ENCODE measurements at places on chromosomes 4 and X. TPM values are rescaled to one million over a fixed set of nuclear protein-coding genes. Genes with fewer than 3 reads are reported as not detected.

Gene ADGRG4
- not detected for polyA plus RNA-seq

Gene C4orf33
- polyA plus RNA-seq = 19.6 TPM

DNA sequence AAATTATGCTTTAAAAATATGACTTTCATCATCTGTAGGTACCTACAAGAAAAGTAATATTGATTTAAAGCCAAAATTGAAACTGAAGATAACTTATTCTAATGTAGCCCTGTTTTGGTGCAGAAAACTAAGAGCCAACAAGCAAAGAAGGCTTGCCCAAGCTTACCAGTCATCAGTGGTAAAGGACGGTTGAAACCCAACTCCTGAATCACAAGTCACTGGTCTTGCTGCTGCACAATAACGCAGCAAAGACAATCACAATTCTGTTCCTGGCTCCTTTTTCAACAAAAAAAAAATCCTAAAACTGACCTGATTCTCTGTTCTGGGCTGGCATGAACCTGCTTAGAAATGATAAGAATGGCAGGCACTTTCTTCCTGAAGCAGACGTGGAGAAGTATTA lies 34.5 kb downstream of the WDFY3 start:
- no peak for DNase-seq

GRCh38 chr4:1979477-1980196 lies 29.1 kb downstream of the NELFA start:
- DNase-seq = no peak

Gene MAGEC2
- polyA plus RNA-seq = not detected

DNA sequence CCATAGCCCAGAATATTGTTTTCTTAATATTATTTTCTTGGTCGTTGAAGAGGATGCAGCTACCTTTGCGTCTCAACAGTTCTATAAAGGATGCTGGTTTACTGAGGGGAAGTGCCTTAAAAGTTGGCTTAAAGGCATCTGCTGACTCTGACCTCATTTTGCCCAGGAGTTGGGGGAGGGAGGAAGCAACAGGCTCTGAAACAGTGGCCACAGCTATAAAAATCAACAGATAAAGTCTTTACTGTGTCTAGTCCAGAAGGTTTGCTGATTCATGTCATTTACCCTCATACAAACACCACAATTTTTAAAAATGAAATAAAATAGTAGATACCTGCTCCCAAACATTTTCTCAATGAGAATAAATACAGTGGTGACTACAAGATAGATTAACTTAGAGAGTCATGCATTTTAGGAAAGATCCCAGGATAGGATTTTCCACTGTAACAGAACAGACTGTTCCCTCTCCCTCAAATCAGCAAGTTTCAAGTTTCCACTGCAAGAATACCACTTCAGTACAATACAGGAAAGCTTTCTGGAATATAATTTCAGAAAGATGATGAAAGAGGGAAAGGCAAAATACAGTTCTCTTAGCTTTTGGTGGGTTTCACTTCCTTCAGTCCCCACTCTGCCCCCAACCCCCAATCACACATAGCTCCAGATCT lies 1.9 kb downstream of the PHKA1 start:
- no peak for DNase-seq

Gene STBD1
- polyA plus RNA-seq = 2.1 TPM

- DNase-seq = no peak
Measured at GRCh38 chr4:139808381-139808807, 142.8 kb downstream of the MGST2 start.

Gene PCDH10
- 0.85 TPM for polyA plus RNA-seq

Gene TMPRSS11F
- polyA plus RNA-seq = not detected

Gene HSFX4
- 0.36 TPM for polyA plus RNA-seq

DNA sequence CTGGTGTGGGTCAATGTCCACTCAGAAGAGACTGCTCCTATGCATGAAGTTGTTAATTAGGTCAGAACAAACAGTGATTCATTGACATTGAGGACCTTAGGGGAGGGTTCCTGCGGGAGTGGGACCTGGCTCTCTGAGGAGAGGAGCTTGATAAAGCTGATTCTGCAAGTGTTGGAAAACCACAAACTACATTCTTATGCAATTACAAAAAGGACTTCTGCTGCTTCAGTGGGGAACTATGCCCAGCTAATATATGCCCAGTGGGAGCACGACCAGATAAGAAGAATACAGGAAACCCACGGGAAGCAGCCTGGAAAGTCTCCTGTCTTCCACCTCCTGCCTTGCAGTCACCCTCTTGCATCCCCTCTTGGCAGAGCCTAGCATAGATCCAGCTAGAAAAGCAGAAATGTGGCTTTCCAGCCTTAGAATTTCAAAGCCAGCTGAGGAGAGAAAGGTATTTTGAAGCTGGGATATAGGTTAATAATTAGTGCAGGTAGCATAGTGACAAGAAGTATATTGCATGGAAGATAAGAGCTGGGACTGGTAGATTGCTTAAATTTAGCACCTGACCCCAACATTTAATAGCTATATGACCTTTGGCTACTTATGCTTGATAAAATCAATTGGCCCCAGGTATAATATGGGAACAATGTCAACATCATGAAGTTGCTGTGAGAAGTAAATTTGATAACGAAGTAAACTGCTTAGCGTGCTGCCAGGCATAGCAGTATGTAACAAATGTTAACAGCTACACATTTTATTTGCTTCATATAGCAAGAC lies 34.9 kb upstream of the UGT8 start:
- no peak for DNase-seq

- DNase-seq = no peak
Measured at GRCh38 chrX:130393451-130394074, 8.1 kb upstream of the GPR119 start.

Gene GPR173
- polyA plus RNA-seq = 15.9 TPM

DNA sequence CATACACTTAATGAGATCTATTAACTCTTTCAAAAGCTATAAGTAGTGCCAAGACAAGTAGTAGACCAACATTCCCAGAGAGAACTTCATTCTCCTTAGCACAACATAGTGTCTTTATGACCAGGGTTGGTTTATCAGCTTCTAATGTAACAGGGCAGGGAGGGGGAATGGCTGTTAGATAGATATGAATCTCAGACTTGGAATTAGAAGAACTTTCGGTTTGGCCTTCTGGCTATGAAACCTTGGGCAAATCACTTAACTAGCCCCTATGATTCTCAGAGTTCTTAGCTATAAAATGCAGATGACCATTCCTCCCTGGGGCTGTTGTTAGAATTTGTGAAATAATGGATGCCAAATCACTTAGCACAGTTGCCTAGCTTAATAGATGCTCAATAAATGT lies 132.2 kb downstream of the SLC10A7 start:
- DNase-seq = no peak

DNA sequence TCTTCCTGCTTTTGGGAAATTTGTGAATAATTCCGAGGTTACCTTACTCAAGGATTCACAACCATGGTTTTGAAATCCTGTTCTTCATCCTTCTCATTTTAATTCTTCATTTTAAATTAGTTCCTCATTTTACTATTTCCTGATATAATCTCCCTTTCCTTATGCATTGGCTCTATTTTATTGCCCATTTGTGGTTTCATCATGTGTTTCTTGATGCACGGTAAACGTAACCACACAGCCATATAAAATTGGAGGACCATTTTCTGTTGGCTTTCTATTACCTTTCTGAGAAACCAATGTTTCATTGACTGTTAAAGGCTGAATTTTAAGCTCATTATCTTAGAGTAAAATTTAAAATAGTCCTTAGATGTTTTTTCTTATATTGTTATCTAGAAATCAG lies 100.3 kb upstream of the NDST4 start:
- no peak for DNase-seq

DNA sequence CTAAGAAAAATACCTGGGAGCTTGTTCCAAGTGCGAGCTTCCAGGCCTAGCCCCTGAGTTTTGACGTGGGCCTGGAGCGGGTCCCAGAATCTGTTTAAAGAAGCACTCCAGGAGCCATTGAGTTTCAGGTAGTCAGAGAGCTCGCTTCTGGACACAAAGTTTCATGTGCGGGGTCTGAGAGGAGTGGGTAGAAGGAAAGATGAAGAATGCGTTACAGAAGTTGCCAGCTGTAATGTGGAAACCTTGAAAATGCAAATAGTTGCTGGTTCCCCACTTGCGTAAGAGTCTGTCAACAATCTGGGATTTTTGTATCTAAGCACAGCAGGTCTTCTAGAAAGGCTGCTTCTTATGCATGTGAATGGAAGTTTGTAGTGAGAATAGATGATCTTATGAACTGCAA lies 77.5 kb upstream of the CLCN4 start:
- DNase-seq = peak; percentile 40

DNA sequence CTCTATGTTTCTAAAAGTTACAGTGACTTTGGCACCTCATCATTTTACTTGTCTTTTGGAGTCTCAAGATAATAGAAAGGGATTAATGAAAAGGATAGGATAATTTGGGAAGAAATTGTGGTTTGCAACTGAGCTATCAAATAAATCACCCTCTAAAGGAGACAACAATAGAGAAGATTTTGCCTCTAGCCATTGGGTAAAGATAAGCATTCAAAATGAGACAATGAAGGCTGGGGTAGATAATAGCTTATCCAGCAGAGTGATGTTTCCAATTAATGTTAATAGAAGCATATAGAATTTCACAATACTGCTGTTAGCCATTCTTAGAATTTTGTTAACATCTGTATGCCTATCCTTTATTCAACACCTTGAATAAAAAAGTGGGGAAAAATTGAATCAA lies 1177.6 kb downstream of the ADGRL3 start:
- no peak for DNase-seq

DNA sequence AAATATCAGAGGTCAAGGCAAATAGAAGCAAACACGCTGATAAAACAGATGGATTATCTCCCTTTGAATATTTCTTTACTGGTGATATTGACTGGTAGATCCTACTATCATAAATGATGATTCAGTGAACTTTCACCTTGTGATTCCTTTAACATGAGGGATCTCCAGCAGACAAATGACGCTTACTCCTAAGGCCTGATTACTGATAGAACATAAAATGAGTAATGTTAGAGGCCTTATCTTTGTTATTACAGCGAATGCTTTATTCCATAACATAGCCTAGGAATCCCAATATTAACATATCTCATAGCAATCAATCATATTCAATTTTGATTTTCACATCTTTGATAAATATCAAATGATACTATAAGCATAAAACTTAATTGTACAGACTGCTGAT lies 152.3 kb downstream of the SLC10A7 start:
- no peak for DNase-seq

DNA sequence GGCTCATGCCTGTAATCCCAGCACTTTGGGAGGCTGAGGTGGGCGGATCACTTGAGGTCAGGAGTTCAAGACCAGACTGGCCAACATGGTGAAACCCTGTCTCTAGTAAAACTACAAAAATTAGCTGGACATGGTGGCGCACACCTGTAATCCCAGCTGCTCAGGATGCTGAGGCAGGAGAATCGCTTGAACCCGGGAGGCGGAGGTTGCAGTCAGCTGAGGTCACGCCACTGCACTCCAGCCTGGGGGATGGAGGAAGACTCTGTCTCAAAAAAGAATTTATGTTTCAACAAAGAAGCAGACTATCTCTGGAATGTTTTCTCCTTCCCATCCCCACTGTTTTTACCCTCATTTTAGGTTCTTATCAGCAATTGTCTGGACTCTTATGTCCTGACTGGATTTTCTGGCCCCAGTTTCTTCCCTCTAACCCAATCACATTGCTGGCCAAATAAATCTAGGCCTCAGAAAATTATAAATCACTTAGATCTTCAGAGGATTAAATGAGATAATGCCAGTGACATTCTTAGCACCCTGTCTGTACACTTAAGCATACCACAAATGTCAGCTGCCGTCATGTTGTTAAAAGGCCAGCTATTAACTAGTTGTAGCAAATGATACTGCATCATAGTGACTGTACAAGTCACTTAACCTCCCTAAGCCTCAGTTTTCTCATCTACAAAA lies 44.9 kb upstream of the PRSS48 start:
- DNase-seq = no peak

- no peak for DNase-seq
Measured at GRCh38 chr4:86961605-86962295, 26.9 kb downstream of the AFF1 start.

GRCh38 chr4:90181644-90182043 lies 54.5 kb downstream of the CCSER1 start:
- DNase-seq = no peak

GRCh38 chr4:165327211-165328100 lies at the start of gene MSMO1:
TSS of gene MSMO1 (plus strand) at chr4:165327669. CDS start at chr4:165333371, 5,702 bp downstream.
- peak; percentile 99 for DNase-seq

Gene CXCR3
- polyA plus RNA-seq = 0.29 TPM

Gene ZNF674
- 7.3 TPM for polyA plus RNA-seq
